Activated CD4-positive, alpha-beta T cell treated with anti-CD3 and anti-CD28 coated beads for 1 hour (primary cell): ENCODE measurements at places on chromosomes 6 and 20.
A peak's percentile ranks its signal among the peaks of the same experiment; 100 is the strongest.

DNA sequence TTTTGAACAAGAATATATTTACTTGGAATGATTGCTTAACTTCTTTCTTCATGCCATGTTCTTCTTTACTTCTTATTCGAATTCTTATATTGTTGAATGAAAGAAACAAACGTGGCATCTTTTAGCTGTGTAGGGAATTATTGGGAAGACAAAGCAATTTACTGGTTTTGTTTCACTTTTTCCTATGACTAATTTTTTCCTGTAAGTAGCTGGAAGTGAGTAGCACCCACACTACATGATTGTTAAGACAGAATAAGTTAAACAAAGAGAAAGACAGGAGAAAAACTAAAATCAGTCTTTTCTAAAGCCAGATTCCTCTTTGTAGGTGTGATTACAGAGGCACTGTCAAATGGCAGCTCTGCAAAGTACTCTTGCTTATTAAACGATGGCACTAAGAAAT is 593.4 kb downstream of the EYS start:
- no peak for DNase-seq

- no peak for DNase-seq
These were observed 59.6 kb downstream of the PPP1R14C start for GRCh38 chr6:150202404-150202803.

DNA sequence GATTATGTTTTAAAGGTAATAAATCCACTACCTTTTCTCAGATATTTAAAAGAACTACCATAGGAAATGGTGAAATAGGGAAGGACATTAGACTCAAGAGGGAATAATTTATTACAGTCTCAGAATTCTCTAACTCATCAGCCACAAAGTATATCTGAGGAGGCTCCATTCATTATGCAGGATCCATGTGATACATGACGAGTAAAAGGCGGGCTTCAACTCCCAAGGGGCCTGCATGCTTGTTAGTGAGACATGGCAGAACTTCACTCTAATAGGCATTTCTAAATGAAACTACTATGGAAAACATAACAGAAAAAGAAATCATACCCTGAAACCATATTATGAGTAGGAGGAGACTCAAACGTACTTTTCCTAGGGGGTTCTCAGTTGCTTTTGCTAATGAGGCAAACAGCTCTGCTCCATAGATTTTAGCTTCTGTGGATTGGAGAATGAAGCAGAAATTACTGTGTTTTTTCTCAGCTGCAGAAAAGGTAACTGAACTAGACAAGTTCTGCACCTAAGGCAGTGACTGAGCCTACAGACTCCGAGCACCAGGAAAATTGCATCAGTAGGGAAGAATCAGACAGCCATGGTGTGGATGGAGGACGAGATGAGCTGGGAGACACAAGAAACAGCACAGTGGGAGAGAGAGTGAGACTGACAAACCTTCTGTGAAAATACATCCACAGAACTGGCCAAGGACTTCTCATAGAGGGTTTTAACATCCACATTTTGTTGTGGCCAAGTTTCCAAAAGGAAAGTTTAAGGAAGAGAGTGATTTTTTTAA is 254.6 kb upstream of the PRDM1 start:
- no peak for DNase-seq

- DNase-seq, result no peak
These were observed 121.4 kb upstream of the NRSN1 start for GRCh38 chr6:24004659-24005058.

- DNase-seq, result peak; percentile 11
These were observed 197.6 kb upstream of the SASH1 start for GRCh38 chr6:148144917-148145521.

GRCh38 chr20:35009665-35010328 is 54.1 kb downstream of the MYH7B start:
- DNase-seq, result no peak

GRCh38 chr20:5715071-5715841 is 34.9 kb upstream of the SHLD1 start:
- no peak for DNase-seq

GRCh38 chr20:52105442-52106422 is 85.8 kb downstream of the ZFP64 start:
- DNase-seq, result no peak

- no peak for DNase-seq
These were observed 29.0 kb downstream of the ARID1B start for GRCh38 chr6:156806155-156806554.

DNA sequence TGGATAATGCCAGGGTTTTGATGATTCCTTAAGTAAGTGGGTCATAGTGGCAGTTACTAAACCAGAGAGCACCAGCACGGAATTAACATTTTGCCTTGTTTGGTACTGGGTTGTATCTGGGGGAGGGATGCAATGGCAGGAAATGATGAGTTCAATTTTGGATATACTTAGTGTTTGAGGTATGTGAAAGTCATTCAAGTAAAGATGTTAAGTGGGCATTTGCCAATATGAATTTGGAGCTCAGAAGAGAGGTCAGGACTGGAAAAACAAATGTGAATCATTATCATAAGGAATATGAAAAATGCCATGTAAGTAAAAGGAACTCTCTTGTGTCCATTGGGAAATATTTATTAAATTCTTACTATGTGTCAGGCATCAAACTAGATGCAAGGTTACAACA is 6.2 kb downstream of the PXT1 start:
- no peak for DNase-seq

DNA sequence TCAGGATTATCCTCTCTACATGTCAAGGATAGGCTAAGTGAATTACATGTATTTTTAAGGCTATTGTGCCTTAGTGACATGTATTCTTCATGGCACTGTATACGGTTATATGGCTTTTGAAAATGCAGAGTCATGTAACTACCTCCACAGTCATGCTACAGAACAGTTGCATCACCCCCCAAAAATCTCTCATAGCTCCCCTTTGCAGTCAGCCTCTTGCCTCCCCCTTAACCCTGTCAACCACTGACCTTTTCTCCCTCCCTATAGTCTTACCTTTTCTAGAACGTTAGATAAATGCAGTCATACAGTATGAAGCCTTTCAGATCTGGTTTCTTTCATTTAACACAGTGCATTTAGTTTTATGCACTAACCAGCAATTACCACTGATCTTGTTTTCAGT is 10.3 kb upstream of the RNF24 start:
- DNase-seq, result no peak

GRCh38 chr6:87926687-87927086 is 121.0 kb upstream of the SPACA1 start:
- DNase-seq, result no peak

GRCh38 chr6:40611912-40612311 is 24.7 kb upstream of the LRFN2 start:
- DNase-seq, result no peak

- no peak for DNase-seq
These were observed 51.9 kb downstream of the MAFB start for GRCh38 chr20:40637176-40637575.

DNA sequence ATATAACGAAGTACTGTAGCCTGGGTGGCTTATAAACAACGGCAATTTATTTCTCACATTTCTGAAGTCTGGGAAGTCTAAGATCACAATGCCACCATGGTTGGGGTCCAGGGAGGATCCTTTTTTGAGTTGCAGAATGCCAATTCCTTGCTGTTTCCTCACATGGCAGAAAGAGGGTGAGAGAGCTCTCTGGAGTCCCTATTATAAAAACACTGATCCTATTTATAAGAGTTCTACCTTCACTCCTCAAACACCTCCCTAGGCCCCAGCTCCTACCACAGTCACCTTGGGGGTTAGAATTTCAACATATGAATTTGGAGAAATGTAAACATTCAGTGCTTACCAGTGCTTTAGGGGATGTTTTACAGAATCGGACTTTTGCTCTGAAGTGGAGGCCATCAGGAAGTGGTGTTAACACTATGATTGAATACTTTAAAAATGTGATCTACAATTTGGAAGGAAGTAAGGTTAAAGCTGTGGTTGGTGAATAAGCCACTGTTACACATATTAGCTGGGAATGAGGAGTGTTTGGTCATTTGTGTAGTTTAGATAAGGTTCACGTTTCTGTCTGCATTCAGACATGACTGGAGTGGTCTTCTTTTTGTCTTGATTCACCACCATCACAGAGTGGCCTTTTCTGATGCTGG is 79.9 kb upstream of the SPTLC3 start:
- no peak for DNase-seq

GRCh38 chr20:51930775-51931174 is 128.5 kb upstream of the SALL4 start:
- DNase-seq, result no peak

- DNase-seq, result no peak
These were observed 136.9 kb downstream of the TBC1D7 start for GRCh38 chr6:13191461-13191860.

GRCh38 chr6:67914419-67914818 is 720.7 kb upstream of the ADGRB3 start:
- no peak for DNase-seq

DNA sequence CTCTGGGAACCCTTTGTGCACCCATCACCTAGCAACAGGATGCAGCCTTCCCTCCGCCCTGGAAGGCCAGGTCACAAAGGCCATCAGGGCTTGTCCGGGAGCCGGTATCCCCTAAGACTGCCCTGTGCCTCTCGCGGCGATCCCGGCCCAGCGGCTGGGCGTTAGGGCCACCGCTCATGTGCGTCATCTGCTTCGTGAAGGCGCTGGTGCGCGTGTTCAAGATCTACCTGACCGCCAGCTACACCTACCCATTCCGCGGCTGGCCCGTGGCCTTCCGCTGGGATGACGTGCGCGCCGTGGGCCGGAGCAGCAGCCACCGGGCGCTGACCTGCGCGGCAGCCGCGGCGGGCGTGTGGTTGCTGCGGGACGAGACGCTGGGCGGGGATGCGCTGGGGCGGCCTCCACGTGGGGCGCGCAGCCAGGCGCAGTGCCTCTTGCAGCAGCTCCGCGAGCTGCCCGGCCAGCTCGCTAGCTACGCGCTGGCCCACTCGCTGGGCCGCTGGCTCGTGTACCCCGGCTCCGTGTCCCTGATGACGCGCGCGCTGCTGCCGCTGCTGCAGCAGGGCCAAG is at the start of gene ABHD16B:
Gene ABHD16B, plus strand, starts transcription at position 134 of the 570 bp plus-strand sequence. Its CDS starts 43 bp downstream, at position 177.
- DNase-seq, result no peak

GRCh38 chr20:41175201-41175651 is 37.9 kb downstream of the PLCG1 start:
- DNase-seq, result no peak

DNA sequence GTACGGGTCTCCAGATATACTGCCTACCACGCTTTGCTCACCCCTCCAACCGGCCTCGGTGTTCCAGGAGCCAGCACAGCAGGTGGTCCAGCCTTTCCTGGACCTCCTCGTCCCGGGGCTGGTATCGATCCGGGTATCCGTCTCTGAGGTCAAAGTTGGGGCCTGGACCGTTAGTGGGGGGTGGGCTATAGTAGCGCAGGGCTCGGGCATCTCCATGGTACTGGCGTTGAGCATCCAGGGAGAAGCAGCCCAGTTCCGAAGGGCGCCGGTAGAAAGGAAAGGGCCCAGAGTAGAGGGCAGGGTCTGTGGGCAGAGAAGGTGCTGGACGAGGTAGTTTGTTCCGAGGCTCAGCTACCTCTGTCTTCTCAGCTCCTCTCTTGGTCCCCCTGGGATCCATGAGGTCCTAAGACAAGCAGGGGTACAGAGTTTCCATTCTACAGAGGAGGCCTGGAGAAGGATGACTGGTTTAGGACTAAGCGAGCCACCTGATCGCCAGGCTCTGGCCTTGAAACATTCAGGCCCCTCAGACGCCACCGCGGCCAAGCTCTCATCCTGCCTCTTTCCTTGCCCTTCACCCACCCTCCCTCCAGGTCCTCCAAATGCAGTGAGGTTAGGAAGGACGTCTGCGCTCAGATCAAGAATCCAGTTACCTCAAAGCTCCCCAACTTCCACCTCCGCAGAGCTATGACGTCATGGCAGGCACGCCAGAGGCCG is 502 bp downstream of the DXO start:
- DNase-seq, result no peak

- no peak for DNase-seq
These were observed 170.2 kb upstream of the PLN start for GRCh38 chr6:118377711-118378414.

DNA sequence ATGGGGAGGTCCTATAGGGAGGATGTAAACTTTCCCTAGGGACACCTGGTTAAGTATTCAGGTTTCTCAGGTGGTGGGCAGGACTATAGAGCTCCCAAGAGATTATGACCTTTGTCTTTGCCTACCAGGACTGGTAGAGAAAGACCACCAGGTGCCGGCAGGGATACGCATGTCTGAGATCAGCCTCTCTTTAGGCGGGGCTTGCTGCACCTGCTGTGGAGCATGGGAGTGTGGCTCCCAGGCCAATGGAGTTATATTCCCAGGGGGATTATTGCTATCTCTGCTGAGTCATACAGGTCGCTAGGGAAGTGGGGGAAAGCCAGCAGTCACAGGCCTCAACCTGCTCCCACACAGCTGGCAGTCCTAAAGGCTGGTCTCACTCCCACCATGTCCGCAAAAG is 280.5 kb upstream of the MMS22L start:
- no peak for DNase-seq

- DNase-seq, result peak; percentile 44
These were observed 14.6 kb downstream of the CD40 start for GRCh38 chr20:46132705-46133120.

DNA sequence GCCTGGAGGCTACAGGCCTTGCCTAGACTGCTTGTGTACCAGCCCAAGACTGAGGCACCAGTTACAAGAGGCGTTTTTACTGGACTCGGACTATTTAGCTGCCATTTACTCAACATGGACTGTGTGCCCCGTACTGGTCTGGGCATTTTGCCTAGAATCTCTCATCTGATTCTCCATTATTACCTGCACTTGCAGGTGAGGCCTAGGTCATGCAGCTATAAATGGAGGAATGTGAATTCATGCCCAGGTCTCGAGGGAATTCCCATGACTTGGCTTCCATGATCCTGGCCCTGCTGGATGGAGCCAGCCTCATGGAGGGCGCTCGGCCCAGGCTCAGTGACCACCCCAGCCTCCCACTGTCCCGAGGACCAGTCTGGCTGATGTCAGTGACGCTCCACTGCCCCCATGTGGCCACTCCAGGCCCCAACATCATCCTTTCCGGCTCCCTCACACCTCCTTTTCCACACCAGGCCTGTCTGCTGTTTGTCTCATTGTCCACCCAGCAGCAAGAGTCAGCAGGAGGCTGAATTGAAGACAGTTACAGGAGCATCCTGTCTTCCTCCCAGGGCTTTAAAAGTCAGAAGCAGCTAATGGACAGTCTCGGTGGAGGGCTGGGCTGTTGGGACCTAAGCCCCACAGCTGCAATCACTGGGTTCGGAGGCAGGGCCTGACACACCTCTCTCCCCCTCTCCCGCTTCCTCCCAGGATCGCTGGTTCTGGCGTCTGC is 8.7 kb downstream of the MMP24OS start:
- DNase-seq, result no peak

DNA sequence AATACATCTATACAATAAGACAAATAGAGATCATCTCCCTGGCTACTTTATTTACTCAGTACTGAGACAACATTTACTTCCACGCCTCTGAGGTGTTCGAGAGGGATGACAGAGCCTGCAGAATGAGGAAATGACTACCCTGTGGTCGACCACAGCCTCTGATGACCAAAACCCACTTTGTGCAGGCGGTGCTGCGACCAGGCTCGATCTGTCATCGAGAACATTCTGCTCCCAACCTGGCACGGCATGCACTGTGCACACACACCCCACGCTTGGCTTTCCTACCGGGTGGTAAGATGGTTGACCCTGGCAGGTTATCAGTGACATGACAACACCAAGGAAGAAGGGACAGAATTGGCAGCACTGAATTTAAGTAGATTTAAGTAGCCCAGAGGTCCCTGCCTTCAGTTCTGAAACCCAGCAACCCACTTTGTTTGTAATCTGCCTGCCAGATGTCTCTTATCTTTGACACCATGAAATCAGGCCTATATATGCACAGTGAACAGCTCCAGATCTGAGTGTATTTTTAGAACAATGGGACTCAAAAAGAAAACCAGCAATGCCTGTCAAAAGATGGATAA is 42.6 kb downstream of the TTI1 start:
- no peak for DNase-seq
